H7 (cell line): ENCODE measurements at places on chromosomes 5 and 9. TPM values are rescaled to one million over a fixed set of nuclear protein-coding genes. Genes with fewer than 3 reads are reported as not detected.

DNA sequence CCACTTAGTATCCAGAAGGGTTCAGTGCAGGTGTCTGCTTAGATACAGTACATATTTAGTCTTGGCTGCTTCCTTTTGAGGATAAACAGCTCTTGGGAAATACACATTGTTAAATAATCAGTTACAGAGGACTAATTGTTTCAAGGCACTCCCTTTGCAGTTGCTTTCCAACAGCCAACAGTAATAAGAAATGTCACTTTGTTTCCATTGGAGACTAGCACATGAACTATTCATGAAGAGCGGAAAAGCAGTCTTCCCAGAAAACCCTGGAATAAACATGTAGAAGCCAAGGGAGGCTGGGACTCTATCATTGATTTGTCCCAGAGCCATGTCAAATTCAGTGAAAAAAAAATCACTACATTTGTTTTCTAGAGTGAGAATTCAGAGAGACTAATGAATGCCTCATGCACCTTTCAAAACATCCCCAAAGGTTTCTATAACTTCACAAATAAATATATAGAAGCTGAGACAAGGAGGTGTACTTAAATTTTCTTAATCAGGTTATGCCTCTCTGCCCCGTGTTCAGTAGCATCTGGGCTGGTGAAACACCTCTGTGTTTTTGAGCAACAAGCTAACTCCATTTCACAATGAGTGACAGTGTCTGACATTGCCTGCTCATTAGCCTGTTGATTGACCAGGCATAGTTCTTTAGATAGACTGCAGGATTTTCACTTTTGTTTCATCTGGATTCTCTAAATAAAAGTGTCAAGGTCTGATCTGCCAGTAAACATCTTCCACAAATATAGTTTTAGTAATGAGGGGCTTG, 271.5 kb downstream of the ARRDC3 start:
- no peak for DNase-seq

DNA sequence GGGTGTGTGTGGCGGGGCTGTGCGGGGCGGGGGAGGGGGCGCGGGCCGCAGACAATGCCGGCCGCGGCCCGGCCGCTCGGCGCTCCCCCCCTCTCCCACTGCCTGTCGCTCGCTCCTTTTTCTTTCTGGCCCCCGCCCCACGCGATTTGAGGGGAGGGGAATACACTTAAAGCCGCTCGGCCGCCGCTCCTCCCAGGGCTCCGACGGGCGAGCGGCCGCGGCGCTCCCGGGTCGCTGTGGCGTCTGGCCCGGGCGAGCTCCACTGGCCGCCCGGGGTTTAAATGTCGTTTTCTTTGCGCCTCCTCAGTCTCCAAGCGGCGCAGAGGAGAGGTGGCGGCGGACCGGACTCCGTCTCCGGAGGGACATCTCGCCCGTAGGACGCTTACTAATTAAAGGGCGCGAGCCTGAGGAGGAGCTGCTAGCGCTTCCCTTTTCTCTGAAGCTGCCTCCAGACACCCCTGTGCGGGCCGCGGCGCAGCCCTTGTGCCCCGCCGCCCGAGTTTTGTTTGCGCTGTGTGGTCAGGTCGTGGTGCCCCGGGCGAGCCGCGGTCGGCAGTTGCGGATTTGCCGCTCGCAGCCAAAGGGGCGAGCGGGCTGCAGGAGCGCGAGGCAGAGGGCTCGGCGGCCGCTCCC, 1.4 kb downstream of the ZSWIM6 start:
- peak; percentile 77 for DNase-seq

- no peak for DNase-seq
Observed at GRCh38 chr9:108049026-108049607, 559.5 kb upstream of the KLF4 start.

LCN15 gene
- 0.18 TPM in 1 of 2 replicates, not detected in the other for total RNA-seq
